ENCODE measurements at places on chromosomes 7 and 10.

DNA sequence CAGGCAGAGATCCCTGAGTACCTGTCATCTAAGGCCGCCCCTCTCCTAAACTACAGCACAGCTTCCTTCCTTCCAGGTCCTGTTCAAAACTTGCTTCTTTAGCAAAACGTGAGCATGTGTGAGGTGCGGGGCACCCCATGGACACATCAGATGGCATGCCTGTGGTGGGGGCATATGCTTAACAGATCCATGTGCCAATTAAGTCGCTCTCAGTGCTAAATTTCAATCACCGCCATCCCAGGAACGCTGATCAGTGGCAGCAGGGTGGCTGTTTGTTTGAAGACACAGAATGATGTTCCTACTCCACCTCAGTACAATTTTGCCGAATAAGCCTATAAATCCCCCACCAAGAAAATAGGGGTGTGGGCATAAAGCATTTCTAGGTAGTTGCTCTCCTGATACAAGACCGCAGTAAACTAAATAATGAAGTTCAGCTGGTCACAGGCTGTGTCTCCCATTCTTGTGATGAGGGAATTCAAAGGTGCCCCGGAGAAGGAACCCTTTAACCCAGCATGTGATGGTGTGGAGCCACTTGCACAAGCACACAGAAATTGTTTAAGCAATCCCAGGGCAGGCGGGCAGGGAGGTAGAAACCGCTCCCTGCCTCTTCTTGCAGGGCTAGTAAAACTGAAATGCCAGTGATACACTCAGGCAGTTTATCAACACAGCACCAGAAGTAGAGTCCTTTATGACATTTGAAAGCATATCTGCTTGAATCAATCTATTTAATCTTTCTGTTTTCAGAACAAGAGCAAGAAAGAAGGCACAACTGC is 205.7 kb downstream of the SORCS1 start:
- no peak for DNase-seq

DNA sequence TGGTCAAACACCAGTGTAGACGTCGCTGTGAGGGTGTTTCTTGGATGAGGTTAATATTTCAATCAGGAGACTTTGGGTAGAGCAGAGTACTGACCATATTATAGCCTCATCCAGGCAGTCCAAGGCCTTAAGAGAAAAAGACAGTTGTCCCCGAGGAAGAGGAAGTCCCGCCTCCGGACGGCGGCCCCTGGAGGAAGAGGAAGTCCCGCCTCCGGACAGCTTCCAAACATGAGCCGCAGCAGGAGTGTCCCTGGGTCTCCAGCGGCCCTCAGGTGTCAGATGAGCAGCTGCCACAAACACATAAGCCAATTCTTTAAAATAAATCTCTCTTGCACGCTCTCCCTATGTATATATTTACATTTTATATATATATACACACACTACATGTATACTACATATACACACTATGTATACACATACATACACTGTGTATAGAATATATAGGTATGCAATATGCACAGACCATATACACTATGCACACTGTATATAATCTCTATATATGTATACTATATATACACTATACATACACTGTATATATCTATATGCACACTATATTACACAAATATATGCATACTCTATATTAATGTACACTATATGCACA is 37.5 kb downstream of the PWWP2B start:
- DNase-seq = no peak

DNA sequence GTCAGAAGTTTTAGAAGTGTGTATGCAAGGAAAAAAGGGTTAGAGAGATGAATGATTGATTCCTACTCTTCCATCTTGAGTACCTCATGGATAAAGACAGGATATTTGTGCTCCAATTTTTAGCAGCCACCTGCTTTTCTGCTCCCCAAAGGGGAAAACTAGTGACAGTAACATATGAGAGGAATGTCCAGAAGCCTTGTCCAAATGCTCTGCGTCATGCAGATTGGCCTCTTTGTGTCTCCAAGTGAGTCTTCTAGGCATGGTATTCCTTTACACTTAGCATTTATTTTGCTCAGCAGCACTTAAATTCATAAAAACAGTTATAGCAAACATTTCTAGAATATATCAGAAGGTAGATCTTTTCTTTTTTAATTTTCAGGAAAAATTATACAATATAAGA is 306.8 kb downstream of the CNTNAP2 start:
- no peak for DNase-seq

GRCh38 chr7:41887416-41887815 is 184.5 kb upstream of the INHBA start:
- DNase-seq = no peak

DNA sequence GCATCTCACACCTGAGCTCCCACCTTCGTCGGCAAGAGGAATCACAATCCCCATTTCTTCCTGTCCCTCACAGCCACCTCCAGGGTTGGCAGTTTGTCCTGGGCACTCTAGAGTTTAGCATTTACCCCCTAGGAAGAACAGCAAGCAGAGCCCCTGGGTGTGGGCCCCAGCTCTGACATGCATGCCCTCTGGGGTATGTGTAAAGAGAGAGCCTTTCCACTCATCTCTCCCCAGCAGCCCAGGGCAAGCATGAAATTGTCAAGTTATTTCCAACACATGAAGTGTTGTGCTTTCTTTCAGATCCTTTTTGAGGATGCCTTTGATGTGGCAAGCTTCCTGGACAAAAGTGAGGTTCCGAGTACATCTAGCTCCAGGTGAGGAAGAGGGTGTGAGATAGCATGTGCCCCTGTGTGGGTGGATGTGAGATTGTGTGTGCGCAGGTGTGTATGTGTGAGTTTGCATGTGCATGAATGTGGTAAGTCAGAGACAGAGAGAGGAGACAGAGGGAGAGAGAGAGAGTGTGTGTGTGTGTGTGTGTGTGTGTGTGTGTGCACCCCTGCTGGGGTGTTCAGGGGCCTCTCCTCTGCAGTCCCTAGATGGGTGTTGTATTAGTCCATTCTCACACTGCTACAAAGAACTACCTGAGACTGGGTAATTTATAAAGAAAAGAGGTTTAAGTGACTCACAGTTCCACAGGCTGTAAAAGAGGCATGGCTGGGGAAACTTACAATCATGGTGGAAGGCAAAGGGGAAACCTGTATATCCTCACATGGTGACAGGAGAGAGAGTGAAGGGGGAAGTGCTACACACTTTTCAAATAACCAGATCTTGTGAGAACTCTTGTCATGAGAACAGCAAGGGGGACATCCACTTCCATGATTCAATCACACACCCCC is 18.1 kb downstream of the STRA8 start:
- no peak for DNase-seq

DNA sequence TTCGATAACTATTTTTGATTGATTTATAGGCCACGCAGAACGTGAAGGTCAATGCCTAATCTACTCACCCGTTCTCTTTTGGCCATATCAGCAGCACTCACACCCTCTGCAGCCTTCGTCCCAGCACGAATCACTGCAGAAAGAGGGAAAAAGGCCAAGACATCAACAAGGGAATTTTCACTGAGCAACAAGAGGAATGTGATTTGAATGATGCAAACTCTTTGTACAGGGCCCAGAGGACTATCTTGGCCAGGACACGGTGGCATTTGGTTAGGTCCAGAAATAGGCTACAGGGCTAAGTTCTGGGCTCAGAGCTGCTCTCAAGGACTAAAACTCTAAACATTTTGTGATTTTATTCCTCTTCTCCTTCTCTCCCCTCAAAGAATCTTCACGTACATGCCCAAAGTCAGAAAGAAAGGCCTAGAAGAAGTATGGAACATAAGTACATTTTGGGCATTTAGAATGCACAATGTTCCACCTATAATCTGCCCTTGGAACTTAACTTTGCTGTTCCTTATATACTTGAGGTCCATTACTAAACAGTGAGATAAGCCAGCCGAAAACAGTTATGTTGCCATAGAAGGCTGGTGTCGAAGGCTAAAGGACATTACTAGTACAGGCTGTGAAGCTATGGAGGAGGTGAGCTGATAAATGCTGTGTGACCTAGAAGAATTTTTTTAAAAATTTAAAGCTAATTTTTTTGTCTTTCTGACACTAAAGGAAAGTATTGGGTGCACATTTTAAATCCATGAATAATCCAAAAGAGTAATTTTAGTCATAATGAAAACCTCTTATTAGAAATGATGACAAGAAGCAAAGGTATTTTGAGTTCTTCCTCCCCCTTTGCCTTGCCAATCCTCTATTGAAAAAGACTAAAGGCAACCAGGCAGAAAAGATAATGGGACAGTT is 20.0 kb downstream of the RBM28 start:
- no peak for DNase-seq

GRCh38 chr7:136514776-136515175 is 353.7 kb upstream of the CHRM2 start:
- no peak for DNase-seq

- DNase-seq = no peak
Observed at GRCh38 chr10:100534726-100535125, 1.0 kb upstream of the HIF1AN start.

- DNase-seq = no peak
Observed at GRCh38 chr10:98260752-98261151, 7.2 kb downstream of the LOXL4 start.

DNA sequence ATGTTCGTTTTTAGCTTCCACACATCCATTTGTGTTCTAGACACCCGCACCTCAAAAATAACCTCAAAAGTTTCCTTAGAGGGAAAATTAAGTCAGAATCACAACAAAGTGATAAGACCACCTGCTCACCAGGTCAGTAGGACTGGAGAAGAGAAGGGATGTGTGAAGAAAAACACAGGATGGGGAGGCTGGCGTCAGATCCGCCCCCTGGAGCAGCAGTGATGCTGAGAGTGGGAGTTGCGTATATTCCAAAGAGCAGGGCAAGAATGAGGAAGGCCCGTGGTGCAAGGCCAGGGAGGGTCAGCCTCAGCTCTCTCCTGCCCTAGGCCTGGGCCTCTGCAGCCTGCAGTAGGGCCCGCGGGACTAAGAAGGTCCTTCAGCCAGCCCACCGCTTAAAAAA is 28.7 kb downstream of the CRTAC1 start:
- no peak for DNase-seq

GRCh38 chr10:100727808-100728207 is 17.6 kb upstream of the PAX2 start:
- no peak for DNase-seq

GRCh38 chr7:21616796-21617436 is 74.1 kb downstream of the DNAH11 start:
- no peak for DNase-seq

Measured in stimulated activated CD8-positive, alpha-beta memory T cell treated with anti-CD3 and anti-CD28 coated beads, Interleukin-7, amount 100 ng/mL, for 1 hour (primary cell).